Epithelial cell of alveolus of lung (primary cell): ENCODE measurements at places on chromosomes 3 and 15. TPM values are rescaled to one million over a fixed set of nuclear protein-coding genes. Genes with fewer than 3 reads are reported as not detected.

The RTP1 gene
- total RNA-seq, result not detected in 2 replicates

The C15orf62 gene
- total RNA-seq, result not detected in 2 replicates

The CD200 gene
- total RNA-seq, result 2.2 and 7.4 TPM in 2 replicates

The TTLL13 gene
- 0.08 TPM in 1 of 2 replicates, not detected in the other for total RNA-seq

The DPPA4 gene
- 0.39 TPM in 1 of 2 replicates, not detected in the other for total RNA-seq

The SPESP1 gene
- 4.4 TPM in 2 replicates for total RNA-seq

The ZNF502 gene
- total RNA-seq, result 4.5 and 6.5 TPM in 2 replicates

The TP63 gene
- total RNA-seq, result 0.16 and 0.91 TPM in 2 replicates

The SHC4 gene
- total RNA-seq, result 1.5 and 1.6 TPM in 2 replicates

The TCTA gene
- total RNA-seq, result 30.3 and 34.0 TPM in 2 replicates

The OR5H15 gene
- not detected in 2 replicates for total RNA-seq
